ENCODE measurements at places on chromosomes 2 and 18.

GRCh38 chr18:39839782-39840181 is 2115.3 kb upstream of the PIK3C3 start:
- no peak for DNase-seq

- DNase-seq: no peak
Observed at GRCh38 chr18:24378598-24378997, 19.0 kb downstream of the OSBPL1A start.

GRCh38 chr2:119544939-119545475 is 758 bp downstream of the CFAP221 start:
- no peak for DNase-seq

- no peak for DNase-seq
Observed at GRCh38 chr2:134377730-134378129, 123.9 kb downstream of the MGAT5 start.

DNA sequence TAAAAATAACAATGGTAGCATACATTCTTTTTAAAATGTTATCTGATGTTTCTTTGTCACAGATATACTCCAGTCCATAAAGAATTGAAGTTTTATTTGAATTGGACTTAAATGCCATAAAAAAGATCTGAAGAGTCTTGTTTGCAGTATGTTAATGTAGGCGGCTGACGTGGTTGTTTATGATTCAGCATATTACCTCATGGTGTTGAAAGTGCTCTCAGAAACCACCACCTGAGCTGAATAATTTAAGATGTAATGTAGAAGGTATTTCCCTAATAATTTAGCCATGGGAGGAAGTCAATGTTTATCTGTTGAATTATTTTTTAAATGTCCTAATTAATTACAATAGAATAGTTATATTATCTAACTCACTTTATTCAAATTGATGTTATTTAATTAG is 58.6 kb upstream of the CHN1 start:
- no peak for DNase-seq

DNA sequence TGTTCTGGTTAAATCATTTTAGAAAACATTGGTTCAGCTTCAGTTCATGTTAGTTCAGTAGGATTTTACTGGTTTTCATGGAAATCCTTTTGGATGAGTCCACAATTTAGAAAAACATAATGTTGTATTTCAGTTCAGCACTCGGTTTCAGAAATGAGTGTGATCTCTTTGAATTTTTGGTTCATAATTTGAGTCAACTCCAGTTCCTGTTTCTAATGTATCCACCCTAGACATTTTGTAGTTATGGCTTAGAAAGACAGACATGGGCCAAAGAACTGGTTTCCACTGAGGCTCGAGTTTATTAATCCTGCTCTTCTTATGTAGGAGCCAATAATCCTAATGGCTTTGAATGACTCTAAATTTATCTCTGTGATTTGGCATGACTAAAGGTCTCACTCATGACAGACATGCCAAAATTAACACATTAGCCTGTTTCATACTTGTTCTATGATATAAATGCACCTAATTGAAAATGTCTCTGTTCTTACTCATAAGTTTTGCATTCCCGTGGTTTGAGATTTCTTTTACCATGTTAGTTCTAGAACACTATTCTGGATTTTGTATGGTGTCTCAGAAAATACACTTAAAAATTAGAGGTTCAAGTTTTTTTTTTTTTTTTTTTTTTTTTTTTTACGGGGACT is 82.3 kb upstream of the SPRED2 start:
- DNase-seq: no peak

- no peak for DNase-seq
Observed at GRCh38 chr2:2901384-2902345, 476.0 kb downstream of the EIPR1 start.

DNA sequence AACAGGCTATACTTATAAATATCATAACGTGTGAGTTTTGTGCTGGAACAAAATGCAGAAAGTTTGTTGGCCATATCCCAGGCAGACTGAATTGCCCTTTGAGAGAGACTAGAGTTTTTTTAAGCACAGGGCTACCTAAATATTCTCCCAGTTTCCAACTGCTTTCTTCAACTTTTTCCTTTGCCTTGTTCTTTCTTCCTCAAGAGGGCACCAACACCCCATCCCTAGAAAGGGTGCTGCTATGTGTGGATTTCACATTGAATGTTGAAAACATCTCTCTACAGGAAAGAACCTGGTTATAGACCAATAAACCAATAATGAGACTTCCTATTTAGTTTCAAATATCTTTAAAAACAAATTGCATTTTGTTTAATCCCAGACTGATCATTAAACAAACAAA is 87.9 kb downstream of the ICOS start:
- DNase-seq: no peak

DNA sequence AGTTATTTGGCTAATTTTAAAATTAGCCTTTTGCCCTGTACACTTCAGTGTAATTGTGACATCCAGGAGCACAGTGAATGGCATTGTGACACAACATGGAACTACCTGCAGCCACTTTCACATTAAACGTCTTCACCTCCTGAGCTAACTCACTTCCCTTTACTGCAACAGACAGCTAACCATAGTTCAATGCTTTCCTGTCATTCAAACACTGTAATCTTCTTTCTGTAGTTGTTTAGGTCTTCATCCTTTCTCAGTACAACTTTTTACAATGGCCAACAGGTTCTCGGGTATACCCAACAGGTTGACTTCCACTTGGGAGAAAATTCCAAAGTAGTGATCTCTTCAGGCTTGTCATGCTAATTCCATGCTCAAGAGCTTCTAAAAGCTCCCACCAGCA is 8.6 kb upstream of the AGPS start:
- DNase-seq: no peak

DNA sequence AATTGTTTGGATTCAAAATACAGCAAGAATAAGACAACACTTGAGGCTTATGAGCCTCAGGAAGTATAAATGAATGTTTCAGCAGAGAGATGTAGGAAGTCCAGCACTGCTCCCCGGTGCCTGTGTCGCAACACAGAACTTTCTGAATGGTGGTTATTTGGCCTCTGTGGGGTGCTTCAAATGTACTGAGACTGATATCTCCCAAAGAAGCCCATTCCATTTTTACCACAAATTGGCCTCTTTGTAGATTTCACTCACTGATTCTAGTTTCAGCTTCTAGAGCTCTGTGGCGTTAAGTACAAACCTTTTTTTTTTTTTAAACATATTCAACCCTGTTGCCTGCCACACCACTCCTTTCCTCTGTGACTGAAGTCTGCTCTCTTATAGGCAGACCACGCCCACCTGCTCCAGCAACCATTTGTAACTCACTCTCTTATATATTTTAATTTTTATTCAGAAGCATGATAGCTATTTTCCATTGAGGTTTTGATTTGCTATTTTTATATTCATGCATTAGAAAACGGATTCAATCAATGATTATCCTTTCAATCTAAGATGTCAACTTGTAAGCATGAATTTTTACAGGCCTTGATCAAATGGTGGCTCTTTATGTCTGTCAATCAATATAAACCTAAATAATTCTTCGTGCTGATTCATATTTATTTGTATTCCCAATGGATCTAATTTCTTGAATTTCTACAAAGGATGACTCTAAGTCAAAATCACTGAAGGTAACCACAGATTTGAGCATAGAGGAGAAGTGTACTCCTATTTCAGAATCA is 277.1 kb upstream of the CCDC68 start:
- no peak for DNase-seq

GRCh38 chr2:226320076-226320948 is 479.3 kb downstream of the IRS1 start:
- DNase-seq: no peak

- DNase-seq: no peak
Observed at GRCh38 chr18:45680066-45680690, 43.8 kb upstream of the SLC14A1 start.
